ENCODE measurements at places on chromosomes 3 and 15.

DNA sequence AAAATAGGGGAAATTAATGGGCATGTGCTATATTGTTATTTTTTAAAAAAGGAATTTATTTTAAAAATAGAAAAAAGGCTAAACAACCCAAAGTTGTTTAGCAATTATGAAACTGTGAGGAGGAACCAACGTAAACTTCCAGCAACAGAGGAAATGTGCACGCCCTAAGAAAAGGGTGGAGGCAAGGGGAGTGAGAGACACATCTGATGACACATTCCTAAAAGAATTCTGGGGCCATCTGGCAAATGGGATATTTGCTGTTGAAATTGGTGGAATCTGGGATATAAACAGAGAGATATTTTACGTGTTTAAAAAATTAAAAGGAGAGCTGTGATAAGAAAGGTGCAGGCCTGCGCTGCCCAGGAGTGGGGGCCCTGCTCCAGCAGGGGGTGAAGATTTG is 50.8 kb upstream of the MUC13 start:
- peak; percentile 52 for DNase-seq

DNA sequence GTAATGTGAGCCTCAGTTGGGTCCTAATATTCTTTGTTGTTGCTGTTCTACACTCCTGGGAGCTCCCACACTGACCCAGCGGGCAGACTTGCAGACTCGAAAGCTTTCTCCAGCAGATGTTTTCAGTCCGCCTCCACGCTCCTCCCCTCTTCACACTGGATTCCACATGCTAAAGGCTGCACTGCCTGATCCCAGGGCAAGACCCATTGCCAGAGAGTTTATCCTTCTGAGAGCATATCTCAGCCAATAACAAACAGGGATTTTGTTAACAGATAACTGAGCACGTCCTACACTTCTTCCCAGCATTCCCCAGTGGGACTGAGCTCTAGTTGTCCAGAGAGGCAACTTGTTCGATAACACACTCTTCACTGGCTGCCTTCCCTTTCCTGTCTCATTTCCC is 8.0 kb upstream of the COL6A6 start:
- DNase-seq: no peak

DNA sequence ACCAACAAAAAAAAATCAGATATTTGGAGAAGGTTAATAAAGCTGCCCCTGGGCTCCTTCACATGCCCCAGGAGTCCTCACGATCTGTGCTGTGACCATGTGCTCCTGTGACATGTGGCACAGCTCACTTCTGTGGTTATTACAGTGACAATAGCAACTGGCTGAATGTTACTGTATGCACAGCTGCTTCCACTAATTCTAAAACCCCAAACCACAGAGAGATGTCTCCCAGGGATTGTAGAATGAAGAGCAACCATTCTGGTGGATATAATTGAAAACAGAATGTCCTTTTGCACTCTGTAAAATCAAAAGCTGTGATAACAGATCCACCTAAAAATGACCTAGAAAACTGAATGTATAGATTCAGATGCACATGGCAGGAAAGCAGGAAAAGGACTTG is 489.2 kb upstream of the CNTN4 start:
- DNase-seq: no peak

- peak; percentile 74 for DNase-seq
Observed at GRCh38 chr3:81936817-81937216, 175.4 kb upstream of the GBE1 start.

DNA sequence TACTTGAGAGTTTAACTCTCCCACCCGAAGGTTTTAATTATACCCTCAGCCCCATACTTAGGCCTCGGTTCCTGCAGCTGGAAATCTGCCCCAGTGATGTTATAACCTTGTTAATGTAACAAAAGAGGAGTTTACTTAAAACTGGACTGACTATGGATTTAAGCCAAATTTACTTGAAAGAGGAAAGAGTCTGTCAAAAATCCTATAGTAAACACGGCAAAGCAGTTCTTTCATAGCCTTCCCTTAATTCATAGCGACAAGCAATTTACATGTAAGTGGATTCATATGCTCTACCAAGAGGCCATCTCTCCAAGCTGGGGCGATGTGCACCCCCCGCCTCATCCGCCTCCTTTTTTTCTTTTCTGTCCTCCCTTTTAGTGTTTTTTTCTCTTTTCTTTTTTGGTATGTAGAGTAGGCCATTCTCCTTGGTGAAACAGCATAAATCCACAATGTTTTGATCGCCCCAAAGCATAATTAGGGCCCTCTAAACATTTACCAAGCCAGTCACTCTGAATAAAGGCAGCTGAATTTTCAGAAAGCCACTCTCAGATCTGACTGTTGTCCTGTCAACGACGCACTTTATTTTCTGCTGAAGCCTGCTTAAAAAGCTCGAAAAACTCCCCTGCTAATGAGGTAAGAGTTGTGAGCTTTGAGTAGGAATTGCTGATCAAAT is 373.1 kb upstream of the WNT5A start:
- no peak for DNase-seq
